Frontal cortex (tissue), 4 donors: ENCODE measurements at places on chromosomes 1 and 21. TPM values are rescaled to one million over a fixed set of nuclear protein-coding genes. Genes with fewer than 3 reads are reported as not detected.

DNA sequence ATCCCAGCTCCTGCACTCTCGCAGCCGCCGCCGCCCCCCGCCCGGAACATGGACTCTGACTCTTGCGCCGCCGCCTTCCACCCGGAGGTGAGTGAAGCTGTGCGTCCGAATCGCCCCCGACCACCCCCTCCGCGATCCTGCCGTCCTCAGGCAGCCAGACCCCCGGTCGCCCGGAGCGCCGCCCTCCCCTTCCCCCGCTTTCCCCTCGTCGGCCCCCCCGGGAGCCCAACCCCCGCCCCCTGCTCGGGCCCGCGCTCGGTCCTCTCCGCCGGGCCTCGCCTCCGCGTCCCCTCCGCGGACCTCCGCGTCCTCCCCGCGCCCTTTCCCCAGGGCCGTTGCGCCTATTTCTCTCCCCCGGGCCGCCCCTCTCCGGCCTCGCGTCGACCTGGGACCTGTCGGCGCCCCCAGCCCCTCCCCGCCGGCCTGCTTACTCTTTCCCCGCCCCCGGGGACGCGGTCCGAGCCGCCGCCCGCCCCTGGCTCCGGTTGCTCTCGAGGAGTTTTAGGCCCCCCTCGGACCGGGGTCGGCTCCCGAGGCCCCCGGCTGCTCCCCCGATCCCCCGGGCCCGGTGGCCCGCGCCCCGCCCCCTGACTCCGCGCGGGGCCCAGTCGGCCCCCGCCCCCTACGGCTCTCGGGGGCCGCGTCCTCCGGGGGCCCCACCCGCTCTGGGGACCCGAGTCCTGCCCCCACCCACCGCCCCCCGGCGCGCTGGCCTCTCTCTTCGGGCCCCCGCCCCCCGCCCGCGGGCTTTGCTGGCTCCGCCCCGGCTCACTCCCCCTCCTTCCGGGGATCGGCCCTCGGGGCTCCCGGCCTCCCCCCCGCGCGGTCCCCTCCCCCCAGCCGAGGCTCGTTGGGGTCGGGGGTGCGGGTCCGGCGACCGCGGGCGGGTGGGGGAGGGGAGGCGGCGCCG is 743 bp downstream of the PHF13 start:
- peak; percentile 87 for DNase-seq

DNA sequence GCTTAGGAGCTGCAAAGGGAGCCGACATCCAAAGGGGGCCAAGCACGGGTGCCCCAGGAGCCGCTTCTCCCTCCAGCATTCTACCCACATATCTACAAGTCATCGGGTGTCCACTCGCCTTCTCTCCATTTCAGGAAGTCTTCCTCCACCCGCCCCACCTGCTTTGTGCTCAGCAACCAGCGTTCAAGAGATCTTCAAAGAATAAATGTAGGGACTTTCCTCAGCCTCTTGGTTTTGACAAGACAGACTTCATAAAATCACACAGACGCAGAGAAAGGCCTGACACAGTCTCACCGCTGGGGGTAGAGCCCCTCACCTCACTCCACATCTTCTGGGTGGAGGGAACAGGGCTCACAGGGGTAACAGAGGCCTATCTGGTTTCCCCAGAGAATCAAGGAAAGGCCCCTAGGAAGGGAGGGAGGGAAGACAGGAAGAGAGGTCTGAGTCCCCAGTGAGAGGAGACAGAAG is 49.5 kb downstream of the SSBP3 start:
- no peak for DNase-seq

- no peak for DNase-seq
These were observed 23.3 kb downstream of the SLC44A3 start for GRCh38 chr1:94843430-94843829.

DNA sequence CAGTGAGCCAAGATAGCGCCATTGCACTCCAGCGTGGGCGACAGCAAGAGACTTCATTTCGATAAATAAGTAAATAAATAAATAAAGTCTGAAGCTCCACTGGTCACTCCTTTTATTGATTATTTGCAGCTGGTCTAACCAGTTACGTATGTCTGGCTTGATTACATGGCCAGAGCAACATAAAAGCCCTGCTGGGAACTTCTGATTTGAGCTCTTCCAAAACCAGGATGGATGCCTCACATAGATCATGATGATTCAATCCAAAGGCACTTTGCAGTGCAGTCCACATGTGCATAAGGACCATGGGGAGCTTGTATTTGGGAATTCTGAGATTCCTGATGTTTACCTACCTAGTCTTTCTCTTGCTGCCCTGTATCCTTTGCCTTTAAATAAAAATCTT is 24.0 kb downstream of the NSUN4 start:
- no peak for DNase-seq

Gene LMOD1
- total RNA-seq, result 0.41 TPM
